ENCODE measurements at places on chromosomes 1 and 21.

- peak; percentile 34 for DNase-seq
Observed at GRCh38 chr21:38968887-38969543, 163.3 kb downstream of the ETS2 start.

DNA sequence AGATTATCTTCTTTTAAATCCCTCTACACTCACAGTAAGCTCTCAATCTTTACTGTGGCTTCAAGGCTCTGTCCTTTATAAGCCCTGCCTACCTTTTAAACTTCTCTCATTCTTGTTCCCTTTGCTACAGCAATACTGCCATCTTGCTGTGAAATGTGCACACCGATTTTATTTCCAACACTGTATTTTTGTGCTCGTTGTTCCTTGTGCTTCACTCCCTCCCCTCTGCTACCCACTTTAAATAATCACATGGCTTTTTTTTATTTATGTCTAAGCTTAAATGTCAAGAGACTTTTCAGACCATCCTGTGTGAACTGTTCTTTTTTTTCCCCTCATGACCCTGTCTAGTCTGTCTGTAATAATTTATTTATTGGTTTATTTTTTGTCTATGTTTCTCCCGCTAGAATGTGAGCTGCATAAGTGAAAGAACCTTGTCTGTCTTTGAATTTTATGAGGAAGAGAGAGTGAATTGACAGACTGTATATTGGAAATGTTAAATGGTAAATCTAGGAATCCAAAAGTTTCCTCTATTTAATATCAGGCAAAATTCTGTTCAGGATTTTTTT lies 45.7 kb downstream of the ABCD3 start:
- no peak for DNase-seq

DNA sequence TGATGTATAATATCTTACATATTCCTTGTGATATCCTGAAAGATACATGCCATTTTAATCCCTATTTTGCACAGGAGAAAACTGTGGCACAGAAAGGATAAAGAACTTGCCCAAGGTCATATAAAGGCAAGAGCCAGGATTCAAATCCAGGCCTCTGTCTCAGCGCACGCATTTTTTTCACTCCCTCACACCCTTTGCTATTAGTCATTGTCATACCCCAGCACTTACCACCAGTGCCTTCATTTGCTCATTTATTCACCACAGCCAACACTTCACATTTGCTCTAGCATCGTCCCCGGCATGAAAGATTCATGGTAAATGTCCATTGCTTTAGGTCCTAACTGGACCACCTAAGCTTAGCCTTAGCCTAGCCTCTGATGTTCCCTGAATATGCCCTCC lies 14.2 kb downstream of the ALX3 start:
- no peak for DNase-seq

GRCh38 chr1:45400049-45400448 lies 59.8 kb upstream of the MUTYH start:
- no peak for DNase-seq

DNA sequence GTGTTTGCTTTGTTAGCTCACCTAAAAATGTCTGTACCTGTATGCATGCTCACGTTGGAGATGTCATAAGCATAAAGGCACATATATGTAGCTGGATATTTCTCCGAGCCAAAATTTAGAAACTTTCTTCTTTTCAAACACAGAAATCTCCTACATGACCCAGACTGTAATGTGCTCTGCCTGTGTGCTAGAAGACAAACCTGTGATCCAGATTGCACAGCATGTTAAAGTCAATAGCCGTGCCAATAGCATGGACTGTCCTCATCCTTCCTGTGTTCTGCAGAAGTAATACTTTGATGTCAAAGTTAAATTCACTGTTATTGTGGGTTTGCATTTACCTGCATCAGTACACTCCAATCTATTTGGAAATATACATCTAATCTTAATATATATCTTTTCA lies 346.2 kb upstream of the ZRANB2 start:
- no peak for DNase-seq

- DNase-seq: no peak
Observed at GRCh38 chr1:243726806-243727502, 123.1 kb downstream of the AKT3 start.

GRCh38 chr21:18603261-18603660 lies 199.7 kb upstream of the TMPRSS15 start:
- no peak for DNase-seq

DNA sequence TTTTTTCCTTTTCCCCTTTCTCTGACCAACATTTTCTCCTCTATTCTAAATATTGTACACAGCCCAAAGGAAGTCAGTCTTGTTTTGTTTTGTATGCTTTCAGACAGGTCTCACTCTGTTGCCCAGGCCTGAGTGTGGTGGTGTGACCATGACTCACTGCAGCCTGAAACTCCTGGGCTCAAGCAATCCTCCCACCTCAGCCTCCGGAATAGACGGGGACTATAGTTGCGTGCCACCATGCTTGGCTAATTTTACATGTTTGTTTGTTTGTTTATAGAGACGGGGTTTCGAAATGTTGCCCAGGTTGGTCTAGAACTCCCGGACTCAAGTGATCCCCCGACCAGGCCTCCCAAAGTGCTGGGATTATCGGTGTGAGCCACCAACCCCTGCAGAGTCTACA lies 72.8 kb downstream of the NRIP1 start:
- no peak for DNase-seq

DNA sequence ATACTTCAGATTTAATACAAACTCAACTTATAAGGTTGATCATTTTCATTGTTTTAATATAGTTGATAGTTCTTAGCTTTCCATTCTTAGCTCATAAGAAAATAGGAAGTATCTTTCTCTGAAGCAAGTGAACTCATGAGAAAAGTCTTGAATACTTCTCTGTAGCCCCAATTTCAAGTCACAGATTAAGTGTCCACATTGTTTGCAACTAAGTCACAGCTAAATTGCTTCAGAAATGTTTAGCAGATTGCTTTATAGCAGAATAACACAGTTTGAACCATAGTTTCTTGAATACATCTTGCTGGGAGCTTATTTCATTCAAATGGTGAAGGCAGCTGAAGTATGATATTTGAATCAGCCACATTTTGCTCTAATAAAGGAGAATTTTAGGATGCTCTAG lies 10.6 kb upstream of the PKN2 start:
- DNase-seq: no peak

DNA sequence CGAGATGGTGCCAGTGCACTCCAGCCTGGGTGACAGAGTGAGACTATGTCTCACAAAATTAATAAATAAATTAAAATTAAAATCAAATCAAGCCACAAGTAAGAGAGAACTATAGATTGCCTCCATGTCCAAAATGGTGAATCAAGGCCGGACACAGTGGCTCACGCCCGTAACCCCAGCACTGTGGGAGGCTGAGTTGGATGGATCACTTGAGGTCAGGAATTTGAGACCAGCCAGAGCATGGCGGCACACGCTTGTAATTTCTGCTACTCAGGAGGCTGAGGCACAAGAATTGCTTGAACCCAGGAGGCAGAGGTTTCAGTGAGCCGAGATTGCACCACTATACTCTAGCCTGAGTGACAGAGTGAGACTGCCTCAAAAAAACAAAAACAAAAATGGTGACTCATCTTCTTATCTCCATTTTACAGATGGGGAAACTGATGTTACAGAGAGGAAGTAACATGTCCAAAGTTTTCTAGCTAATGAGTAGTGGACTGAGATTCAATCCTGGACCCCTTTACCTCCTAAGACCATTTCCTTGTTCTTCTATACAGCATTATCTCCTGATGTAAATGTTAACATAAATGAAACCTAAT lies 99.0 kb upstream of the HNRNPU start:
- no peak for DNase-seq

DNA sequence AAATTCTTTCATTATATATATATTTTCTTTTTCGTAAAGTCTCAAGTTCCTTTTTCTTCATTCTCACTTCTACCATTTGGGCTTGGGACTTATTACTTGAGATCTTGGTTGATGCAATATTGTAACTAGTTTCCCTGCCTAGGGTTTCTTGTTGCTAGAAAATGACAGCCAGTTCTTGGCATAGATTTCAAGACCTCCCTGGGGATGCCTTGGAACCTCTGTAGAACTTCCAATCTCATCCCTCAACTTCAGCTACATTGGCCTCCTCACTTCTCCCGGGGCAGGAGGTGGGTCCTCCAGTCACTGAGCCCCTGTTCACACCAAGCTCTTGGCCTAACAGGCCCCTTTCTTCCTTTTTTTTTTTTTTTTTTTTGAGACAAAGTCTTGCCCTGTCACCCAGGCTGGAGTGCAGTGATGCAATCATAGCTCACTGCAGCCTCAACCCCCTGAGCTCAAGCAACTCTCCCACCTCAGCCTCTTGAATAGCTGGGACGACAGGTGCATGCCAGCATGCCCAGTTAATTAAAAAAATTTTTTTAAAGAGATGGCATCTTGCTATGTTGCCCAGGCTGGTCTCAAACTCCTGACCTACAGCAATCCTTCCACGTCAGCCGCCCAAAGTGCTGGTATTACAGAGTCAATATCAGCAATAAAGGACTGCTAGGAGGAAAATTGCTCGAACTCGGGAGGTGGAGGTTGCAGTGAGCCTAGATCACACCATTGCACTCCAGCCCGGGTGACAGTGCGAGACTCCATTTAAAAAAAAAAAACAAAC lies 33.1 kb downstream of the MAP3K7CL start:
- DNase-seq: no peak

DNA sequence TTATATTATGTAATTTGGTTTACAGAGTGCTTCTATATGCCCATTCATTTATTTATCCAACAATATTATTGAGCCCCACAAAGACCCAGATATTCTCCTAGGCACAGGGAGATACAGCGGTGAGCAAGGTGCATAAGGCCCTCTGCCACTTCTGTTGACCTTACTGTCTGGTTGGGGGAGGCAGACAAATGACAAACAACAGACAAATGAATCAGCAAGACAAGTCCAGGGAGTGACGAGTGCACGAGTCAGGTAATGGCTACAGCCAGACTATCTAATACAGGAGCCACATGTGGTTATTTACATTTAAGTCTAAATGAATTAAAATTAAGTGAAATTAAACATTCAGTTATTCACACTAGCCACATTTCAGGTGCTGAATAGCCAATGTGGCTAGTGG lies 22.0 kb upstream of the BCAR3 start:
- no peak for DNase-seq

- DNase-seq: no peak
Observed at GRCh38 chr1:154845879-154846278, 24.2 kb downstream of the KCNN3 start.

- DNase-seq: no peak
Observed at GRCh38 chr1:212650228-212650627, 41.7 kb downstream of the ATF3 start.

- DNase-seq: no peak
Observed at GRCh38 chr1:214123061-214123784, 135.4 kb downstream of the PROX1 start.

DNA sequence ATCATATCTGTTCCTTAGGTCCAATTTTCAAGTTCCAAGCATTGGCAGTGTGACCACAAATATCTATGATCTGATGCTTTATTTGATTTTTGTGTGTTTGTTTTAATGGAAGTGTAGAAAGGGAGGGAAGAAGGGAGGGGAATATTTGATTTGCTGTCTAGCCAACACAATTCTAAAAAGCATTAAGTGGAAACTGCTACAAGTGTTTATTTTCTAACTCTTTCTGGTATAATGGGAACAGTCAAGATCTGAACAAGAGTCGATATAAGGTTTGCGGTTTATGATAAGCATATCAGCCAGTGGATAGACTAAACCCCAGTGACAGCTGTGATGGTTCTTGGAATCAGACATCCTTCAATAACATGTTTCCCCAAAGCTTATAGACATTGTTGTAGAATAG lies 267.8 kb upstream of the SNX7 start:
- DNase-seq: no peak

DNA sequence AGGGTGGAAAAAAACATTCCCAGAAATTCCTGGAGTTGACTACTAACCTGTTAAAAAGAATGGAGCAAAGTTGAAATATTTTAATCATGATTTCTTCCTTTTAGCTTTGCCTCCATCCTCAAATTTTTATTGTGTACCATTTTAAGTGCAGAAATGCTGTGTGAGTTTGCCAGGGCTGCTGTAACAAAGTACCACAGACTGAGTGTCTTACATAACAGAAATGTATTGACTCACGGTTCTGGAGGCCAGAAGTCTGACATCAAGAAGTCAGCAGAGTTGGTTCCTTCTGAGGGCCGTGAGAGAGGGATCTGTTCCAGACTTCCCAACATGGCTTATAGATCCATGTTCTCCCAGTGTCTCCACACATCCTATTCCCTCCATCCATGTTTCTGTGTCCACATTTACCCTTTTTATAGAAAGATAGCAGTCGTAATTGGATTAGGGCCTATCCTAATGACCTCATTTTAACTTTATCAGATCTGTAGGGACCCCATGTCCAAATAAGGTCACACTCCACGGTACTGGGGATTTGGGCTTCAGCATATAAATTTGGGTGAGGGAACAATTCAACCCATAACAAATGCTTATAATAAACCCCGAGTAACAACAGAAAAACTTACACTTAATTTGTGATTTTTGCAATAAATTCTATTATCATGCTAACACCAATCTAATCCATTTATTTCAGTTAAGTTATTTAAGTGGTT lies 12.7 kb downstream of the SNX7 start:
- DNase-seq: no peak

- DNase-seq: no peak
Observed at GRCh38 chr1:85124091-85124490, 75.8 kb upstream of the MCOLN3 start.

DNA sequence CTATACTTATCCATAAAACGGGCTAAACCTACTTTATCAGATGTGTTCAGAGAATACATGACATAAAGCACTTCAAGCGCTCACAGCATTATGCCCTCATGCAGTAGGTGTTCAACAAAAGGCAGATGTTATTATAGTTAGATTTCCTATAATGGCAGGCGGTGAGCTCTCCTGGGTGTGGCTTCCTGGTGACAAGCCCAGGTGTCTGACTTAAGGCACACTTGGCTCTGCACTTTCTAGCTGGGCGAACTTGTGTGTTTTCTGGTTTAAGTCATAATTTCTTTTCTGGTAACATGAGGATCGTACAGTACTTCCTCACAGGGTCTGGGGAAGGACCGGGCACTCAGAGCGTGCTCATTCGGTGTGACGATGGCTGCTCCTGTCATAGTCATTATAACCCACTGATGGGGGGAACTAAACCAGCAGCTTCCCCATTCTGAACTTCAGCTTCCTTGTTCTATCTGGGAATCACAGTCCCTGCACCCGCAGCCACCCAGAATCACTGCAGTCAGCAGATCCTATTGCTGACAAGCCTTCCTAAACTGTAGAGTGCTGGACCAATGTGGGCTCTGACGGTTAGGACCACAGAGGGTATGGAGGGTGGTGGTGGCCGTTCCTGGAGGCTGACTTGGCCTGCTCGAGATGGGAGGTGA lies 52.8 kb downstream of the IGSF21 start:
- no peak for DNase-seq

- no peak for DNase-seq
Observed at GRCh38 chr1:100575406-100575805, 37.5 kb downstream of the GPR88 start.

- DNase-seq: no peak
Observed at GRCh38 chr1:8562222-8562621, 244.3 kb downstream of the SLC45A1 start.

GRCh38 chr1:206823727-206824126 lies 41.7 kb upstream of the IL20 start:
- no peak for DNase-seq

- no peak for DNase-seq
Observed at GRCh38 chr1:176199707-176200106, 7.4 kb downstream of the COP1 start.

GRCh38 chr1:42957229-42957879 lies 1.3 kb downstream of the SLC2A1 start:
- DNase-seq: no peak

Measured in NK-92 treated with Interleukin-12 subunit alpha and Interleukin-12 subunit beta, amount 100 ng/mL, for 24 hours (cell line).